ENCODE measurements at places on chromosomes 12 and 14. TPM values are rescaled to one million over a fixed set of nuclear protein-coding genes. Genes with fewer than 3 reads are reported as not detected.

DNA sequence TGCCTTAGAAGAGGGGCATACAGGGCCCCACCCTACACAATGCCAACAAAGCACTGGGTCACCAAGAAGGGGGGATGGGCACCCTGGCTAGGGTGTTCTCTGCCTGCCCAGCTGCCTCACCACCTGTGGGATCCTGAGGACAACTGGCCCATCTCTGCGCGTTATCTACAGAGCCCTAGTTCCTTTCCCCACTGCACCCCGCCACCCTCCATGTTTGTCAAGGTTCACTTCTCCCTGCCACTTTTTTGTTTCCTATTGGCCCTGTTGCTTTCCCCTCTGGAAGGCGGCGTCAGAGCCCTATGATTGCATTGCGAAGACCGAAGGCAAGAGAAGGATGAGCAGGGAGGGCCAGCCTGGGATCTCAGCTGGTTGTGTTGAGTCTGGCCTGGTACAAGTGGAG lies 1.6 kb downstream of the SLC48A1 start:
- no peak overlapping the region for H3K4me3 ChIP-seq
- H3K27ac ChIP-seq = no peak overlapping the region
- H3K36me3 ChIP-seq = no peaks in the 10 kb centered on the region
- no peak for DNase-seq

DNA sequence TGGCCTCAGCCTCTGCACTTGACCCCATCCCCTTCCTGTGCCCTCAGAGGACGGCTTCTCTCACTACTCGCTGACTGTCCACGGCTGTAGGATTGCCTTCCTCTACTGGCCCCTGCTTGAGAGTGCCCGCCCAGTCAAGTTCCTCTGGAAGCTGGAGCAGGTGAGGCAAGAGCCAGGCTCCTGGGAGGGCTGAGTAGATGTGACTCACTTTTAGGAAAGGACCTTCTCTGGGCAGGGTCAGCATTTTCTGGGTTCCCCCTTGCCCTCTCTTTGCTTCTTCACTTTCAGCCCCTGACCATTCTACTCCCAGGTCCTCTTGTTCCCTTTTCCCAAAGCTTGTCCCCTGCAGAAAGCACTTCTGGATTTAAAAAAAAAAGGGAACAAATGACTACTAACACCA lies 7.7 kb downstream of the CLSTN3 start:
- H3K4me1 ChIP-seq = no peaks in the 10 kb centered on the region
- no peaks in the 10 kb centered on the region for H3K27me3 ChIP-seq
- no peak for DNase-seq

Gene MMP14
- total RNA-seq = 122 TPM

Gene RNF212B
- 1.2 TPM for total RNA-seq

DNA sequence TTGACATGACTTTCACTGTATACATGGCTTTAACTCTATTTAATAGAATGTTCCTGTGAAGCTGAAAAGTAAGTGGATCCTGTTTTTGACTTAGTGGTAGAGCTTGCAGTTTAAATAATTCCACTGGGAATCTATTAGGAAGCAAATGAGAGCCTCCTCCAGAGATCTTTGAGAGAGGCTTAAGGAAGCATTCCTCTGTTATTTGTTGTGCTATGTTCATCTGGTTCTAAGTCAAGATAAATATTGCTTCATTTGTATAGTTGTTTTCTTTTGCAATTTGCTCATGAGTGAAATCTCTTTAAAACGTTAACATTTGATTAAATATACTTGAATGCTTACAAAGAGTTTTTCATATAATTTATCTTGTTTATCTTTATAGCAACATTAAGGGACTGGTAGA lies 70.4 kb downstream of the TMTC2 start:
- H3K36me3 ChIP-seq = no peaks in the 10 kb centered on the region
- no peaks in the 10 kb centered on the region for H3K27me3 ChIP-seq
- H3K27ac ChIP-seq = no peak overlapping the region
- no peaks in the 10 kb centered on the region for H3K4me1 ChIP-seq

Gene SERPINA9
- total RNA-seq = 0.60 TPM

All from hepatocyte (in vitro differentiated cells).